Type B pancreatic cell (in vitro differentiated cells): ENCODE measurements at places on chromosomes 11 and 22.

GRCh38 chr22:36467042-36467810, 14.2 kb downstream of the TXN2 start:
- no peak for DNase-seq

- DNase-seq = no peak
Observed at GRCh38 chr11:120660024-120660565, 148.5 kb downstream of the GRIK4 start.

DNA sequence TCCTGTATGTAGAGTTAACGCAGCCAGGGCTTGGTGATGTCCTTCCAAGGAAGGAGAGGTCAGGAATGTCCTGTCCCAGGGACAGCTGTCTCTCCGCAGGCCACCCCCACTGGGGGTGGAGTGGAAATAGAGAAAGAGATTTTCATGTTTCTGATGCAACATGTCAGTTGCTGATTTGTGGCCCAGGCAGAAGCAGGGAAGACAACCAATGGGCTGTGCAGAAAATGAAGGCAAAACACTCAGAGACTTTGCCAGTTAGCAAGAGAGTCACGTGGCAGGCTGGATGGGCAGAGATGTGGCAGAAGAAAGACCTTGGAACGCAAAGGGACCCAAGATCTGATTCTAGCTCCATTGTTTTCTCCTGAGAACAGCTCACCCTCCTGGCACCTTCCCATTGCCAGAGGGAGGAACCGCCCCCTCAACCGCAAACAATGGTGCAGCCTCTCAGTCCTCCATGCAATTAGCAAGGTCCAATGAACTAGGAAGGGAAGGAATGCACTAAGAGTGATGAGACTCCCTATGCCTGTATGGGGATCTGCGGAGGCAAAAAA, 71.0 kb downstream of the SYN3 start:
- no peak for DNase-seq

- no peak for DNase-seq
Observed at GRCh38 chr11:14125529-14125928, 163.0 kb downstream of the SPON1 start.

DNA sequence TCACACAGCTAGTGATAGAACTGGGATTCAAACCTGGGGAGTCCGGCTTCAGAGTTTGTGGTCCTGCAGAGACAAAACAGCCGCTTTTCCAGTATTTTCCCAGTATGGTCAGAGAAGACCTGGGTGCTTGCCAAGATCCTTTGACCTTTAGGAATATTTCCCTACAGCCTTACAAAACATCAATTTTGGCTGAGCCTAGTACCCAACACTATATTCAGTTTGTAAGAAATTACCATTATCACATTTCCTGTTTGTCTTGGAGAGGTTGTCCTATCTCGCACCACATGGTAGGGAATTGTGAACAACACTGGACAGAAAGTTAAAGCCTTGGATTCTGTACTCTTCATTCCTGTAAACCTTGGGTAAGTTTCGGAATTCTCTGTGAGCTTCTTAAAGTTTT, 10.7 kb upstream of the NEU3 start:
- no peak for DNase-seq

GRCh38 chr11:61793083-61793828, 545 bp downstream of the FEN1 start:
- DNase-seq = no peak

GRCh38 chr11:48182860-48183526, 33.6 kb upstream of the OR4B1 start:
- no peak for DNase-seq

GRCh38 chr11:20544603-20545237, 54.7 kb upstream of the SLC6A5 start:
- DNase-seq = no peak

DNA sequence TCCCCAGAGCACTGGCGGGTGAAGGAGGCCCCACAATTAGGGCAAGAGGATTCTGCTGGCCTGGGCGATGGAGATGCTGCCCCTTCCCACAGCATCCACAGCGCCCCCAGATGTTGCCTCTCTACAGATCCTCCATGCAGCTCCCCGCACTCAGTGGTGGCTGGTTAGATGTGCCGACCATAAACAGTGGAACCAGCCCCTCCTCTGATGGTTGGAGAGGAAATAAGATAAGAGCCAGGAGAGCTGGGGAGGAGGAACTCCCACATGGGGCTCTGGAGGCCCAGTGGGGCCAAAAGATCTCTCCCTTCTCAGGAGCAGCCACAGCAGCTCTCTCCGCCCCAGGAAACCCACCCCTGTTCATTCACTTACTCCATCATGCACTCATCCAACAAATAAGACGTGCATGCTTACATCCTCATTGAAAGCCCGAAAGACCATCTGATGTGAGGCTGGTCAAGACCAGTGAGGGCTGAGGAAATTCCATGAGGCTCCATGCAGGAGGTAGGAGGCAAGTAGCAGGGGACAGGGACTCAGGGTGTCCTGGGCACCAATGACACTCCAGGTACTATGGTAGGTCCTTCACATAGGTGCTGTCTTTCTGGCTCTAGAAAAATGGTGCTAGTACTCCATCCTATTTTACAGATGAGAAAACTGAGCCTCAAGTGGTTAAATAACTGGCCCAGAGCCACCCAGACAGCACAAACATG, 1.5 kb downstream of the PTGDR2 start:
- DNase-seq = no peak

DNA sequence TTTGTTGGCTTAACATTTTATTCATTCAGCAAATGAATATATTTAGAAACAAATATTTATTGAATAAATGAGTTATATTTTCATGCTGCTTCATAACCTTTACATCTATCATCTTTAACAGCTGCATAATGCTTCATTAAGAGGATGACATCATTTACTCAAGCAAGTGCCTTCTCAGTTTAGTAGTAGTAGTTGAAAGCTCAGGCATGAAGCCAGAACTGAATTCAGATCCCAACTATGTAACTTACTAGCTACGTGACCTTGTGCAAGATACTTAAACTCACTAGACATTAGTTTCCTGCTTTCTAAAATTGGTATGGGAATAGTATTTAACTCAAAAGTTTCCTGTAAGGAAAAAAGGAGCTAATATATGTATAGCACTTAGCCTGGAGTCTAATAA, 90.3 kb downstream of the TMPRSS5 start:
- no peak for DNase-seq

GRCh38 chr11:69325446-69325845, 31.5 kb downstream of the MYEOV start:
- DNase-seq = peak; percentile 60

GRCh38 chr11:44954051-44954906, 3.6 kb upstream of the TP53I11 start:
- DNase-seq = no peak

DNA sequence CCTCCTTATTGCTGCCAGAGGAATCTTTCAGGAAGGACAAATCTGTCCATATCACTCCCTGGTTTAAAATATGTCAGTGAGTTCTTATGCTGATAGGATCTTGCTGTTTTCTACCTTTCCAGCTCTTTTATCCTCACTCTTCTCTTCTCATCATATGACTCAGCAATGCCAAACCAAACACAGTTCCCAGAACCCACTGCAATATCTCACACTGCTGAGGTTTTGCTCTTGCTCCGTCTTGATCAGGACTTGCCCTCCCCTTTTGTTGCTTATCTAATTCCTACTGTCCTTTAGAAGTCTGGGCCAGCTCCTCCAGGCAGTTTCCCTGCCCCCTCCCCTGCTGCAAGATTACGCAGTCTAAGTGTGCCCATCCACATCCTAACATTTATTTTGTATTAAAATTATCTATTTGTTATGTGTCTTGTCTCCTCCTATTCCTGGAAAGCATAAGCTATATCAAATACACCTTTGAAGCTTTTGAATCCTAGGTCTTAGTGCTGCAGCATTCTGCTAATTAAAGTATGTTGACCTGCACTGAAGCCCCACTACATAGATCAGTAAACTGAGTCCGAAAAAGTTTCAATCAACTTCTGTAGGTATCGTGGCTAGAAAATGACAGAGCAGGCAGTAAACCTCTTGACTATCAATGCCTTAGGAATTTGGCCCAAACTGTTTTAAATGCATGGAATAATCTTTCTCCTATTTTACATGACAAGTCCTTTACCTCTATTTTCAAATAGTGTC, 119.2 kb upstream of the C11orf87 start:
- no peak for DNase-seq

GRCh38 chr11:93474123-93474522, 69.1 kb downstream of the SMCO4 start:
- DNase-seq = no peak

DNA sequence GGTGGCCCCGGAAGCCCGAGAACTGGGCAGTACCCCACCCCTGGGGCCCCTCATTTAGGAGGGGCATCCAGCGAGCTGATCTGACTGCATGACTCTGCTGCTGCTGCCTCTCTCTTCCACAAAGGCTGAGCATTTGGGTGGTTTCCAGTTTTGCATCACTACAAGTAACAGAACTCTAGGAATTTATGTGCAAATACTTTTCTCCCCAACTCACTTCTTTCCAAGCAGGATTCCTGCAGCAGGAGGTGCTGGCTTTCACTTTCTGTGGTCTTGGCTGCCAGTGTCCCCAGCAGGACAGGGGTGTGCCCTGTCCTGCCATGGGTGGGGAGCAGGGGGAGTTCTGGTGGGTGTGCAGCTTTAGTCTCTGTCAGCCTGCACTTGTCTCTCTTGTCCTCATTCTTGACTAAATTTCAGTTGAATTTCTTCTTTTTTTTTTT, 21.2 kb downstream of the UPB1 start:
- no peak for DNase-seq

- no peak for DNase-seq
Observed at GRCh38 chr11:105148241-105148640, 8.7 kb upstream of the CARD18 start.

DNA sequence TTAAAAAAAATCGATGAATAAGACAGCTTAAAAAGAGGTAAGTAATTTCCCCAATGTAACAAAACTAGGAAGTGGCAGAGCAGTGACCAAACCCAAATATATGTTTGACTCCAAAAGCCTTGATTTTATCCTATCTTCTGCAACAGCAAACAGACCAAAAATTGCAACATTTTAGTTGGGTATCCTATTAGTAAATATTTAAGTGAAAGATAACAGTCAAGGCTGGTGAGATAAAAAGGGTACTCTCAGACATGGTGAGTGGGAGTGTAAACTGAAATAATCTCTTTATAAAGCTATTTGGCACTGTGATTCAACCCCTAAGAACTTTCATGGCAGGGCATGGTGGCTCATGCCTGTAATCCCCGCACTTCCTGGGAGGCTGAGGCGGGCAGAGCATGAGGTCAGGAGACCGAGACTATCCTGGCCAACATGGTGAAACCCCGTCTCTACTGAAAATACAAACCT, 1.9 kb upstream of the RDX start:
- DNase-seq = no peak

GRCh38 chr22:21043860-21044535, 1.7 kb upstream of the LRRC74B start:
- DNase-seq = no peak

DNA sequence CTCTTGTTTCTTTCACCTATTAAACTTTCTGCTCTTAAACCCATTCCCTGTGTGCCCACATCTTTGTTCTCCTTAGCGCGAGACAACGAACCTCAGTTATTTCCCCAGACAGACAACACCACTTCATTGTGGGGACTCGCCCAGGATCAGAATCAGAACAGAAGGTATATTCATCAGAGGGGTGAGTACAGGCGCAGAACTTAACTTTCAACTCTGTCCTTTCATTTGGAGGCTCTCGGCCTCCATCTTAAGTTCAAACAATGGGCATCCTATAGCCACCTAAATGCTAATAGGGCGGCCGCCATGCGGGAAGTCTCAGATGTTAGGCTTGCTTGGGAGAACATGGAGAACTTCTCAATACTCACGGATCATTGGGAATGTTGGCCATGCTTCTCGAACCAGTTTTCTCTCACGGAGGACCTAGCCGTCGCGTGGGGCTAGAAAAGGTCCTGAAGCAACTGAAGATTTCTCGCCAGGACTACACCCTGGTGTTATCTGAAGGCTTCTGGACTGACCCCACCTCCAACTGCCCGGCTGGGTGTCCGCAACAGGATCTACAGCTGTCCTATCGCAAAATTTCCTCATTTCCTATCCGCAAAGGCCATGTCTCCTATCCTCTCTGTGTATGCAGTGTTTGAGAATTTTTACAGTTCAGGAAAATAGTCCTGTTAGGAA, 13.4 kb upstream of the HYLS1 start:
- DNase-seq = no peak

DNA sequence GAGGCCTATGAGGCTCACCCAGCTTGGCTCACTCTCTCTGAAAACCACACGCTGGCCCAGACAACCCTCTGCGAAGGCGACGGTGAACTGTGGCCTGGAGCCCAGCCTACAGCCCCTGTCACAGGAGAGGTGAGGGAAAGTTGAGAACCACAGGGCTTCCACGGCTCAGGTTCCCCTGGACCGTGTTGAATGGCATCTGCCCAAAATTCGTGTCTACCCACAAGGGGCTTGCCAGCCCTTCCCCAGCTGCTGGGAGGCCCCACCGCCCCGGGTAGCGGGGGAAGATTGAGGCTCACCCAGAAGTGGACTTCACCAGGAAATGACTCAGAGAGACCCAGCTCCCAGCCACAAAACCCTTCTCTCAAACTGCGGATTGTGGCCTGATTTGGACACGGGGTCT, 197.1 kb downstream of the CTTN start:
- no peak for DNase-seq

DNA sequence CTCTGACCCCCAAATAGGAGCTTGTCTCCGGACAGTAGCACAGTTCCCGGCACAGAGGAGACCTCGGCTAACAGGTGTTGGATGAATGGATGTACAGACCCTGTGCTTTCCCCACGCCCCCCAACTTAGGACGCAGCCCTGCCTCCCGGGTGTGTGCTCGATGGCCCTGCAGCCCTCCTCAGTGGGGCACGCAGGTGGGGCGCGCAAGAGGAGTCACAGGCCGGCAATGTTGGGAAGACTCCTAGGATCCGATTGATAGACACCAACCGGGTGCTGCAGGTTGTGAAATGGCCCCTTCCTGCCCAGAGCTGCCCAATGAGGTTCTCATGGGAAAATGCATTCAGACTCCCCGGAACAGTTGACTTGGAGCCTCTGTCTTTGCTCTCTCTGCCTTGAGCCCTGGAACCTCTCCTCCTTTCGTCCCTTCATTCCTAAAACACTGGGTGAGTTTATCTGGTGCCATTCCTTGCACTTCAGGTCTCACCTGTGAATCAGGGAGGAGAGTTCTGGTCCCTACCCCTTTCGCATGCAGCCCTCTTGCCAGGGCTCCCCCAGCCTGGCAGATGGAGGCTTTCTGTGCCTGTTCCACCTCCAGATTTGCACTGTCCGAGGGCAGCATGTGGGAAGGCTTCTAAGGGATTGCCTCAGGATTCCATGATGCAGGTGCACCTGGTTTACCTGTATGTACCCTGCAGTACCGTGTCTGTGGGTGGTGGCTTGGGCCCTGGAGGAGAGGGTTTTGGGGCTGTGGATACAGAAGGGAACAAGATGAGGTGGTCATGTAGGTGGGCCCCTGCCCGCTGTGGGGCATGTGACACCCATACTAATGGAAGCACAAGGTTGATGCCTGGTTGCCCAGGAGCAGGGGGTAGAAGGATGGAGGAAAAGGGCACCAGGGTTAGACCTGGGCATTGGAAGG, 1.2 kb downstream of the MICALL1 start:
- no peak for DNase-seq

DNA sequence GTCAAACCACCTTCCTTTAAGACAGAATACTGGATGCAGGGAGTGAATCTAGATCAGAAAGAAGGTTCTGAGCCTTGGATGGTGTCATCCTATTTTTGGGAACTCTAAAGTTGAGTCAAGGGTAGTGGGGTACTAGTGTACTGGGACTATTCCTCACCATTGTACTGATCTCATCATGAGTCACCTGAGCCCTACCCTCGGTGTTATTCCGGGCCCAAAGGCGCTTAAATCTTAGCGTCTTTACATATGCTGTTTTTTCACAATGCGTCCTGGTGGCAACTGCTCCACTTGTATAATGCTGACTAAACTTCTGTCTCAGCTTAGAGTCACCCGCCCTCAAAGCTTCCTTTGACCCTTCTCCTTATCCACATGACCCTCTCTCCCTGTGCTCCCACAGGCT, 25.3 kb upstream of the PATE1 start:
- DNase-seq = no peak

- no peak for DNase-seq
Observed at GRCh38 chr11:35615921-35616900, 2.0 kb upstream of the FJX1 start.
